ENCODE measurements at places on chromosomes 4 and X. TPM values are rescaled to one million over a fixed set of nuclear protein-coding genes. Genes with fewer than 3 reads are reported as not detected.

- no peak for DNase-seq
These were observed 1.5 kb downstream of the LAP3 start for GRCh38 chr4:17578482-17578891.

DNA sequence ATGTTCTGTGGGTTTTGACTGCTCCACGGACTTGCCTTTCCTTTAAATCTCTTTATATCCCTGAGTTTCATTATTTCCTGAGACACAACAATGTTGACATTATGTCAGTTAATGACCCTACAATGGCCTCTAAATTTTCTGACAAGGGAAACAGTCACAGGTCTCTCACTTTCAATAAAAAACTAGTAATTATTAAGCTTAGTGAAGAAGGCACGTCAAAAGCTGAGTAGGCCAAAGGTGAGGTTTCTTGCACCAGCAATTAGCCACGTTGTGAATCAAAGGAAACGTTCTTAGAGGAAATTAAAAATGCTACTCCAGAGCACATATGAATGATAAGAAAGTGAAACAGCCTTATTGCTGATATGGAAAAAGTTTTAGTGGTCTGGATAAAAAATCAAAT lies 930.2 kb upstream of the GRID2 start:
- no peak for DNase-seq

- DNase-seq: no peak
These were observed 236.1 kb downstream of the SPRY1 start for GRCh38 chr4:123632693-123633030.

DNA sequence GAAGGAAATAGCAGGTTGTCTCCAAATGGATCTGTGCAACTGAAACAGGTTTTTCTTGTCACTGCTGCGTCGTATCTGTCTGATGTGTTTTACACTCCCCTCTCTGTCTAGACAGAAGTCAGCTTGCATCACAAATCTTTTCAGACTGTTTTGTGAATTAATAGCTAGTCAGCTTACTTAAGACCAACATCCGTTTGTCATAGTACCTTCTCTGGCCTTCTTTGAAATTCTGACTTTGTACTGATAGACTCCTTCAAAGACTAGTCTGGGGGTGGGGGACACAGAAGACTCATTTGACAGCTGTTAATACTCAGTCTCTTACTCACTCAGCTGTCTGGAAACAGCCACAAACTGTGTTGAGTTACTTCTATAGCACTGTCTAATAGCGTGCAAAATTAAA lies 197.8 kb downstream of the PALLD start:
- DNase-seq: no peak

- DNase-seq: peak; percentile 73
These were observed 683.6 kb upstream of the TENM3 start for GRCh38 chr4:181559637-181560036.

GRCh38 chr4:70601422-70602039 lies 9.5 kb downstream of the AMBN start:
- peak; percentile 76 for DNase-seq

DNA sequence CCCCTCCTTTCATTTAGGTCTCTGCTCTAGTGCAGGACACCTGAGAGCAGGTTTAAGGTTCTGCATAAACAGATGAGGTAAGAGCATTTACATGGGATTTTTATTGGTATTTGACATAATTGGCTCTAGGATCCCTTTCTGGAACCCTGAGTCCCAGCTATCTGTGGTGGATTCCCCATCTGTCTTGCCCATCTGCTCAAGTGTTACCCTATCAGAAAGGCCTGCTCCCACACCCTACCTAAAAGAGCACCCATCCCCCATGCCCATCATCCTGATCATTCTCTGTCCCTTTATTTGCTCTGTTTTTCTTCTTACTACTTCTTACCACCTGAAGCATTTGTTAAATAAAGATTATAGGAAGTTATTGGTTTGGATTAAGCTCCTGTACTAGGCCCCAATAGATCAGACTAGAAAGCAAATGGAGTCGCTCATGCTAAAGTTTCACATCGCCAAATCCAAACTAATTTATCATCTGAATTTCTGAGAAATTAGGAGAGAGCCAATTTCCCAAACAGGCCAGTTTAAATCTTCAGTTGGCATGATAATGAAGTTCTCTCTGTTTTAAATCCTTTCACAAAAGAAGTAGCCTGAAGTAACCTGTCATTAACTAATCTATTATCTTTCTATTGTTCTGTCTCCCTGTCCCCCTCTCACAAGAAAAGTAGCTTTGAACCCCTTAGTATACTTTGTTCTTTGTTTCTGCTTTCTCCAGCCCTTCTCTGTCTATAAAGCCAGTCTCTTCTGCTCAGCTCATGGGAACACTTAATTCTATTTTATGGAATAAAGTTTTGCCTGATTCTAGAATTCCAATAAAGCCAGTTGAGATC lies 178.6 kb downstream of the ZNF674 start:
- no peak for DNase-seq

DNA sequence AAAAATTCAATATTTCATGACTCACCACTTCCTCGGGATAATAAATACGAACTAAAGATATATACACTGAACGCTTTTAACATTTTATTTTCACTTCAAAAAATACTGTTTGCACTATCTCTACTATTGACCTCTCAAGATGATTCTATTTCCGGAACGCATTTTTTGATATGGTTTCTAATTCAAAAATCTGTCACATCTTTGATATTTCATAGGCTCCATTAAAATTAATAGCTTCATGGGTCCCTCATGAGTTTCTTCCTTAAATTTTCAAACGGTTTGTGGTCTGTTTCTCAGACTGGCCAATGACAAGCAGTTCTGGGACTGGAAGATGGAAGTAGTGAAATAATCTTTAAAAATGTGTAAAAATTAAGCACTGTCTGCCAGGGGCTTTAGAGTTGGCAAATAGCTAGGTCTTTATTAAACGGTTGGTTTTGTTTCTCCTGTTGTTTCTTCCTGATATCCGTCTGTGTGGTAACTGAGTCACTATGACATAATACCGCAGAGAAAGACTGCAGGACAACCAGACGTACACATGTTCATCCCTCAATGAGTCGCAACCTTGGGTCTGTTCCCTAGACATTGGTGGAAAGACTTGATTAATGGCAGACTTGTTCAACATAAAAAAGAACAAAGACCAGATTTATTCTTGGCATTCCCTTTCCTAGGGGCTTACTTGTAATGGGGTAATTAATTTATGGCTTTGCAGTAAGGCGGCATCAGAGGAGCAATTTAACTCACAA lies 133.8 kb downstream of the PALLD start:
- DNase-seq: peak; percentile 57

GRCh38 chr4:81796790-81797528 lies 325.3 kb upstream of the RASGEF1B start:
- DNase-seq: no peak

Gene GPRASP2
- 4.0 TPM for total RNA-seq

DNA sequence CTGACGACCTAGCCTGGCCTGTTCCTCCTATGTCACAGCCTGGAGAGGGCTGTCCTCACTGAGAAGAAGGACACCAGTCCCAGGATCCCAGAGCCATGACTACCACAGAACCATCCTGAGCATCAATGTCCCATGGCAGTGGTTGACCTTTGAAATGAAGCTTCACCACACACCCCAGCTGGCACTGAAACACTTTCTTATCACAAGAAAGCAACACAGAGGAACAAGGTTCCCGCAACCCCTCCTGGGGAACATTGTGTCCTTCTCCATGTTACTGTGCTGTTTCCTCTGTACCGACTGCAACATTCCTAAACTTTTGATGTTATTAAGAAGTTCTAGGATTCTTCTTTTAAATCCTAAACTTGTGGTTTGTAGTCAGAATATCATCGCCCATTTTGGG lies 21.2 kb upstream of the FAM156A start:
- no peak for DNase-seq

DNA sequence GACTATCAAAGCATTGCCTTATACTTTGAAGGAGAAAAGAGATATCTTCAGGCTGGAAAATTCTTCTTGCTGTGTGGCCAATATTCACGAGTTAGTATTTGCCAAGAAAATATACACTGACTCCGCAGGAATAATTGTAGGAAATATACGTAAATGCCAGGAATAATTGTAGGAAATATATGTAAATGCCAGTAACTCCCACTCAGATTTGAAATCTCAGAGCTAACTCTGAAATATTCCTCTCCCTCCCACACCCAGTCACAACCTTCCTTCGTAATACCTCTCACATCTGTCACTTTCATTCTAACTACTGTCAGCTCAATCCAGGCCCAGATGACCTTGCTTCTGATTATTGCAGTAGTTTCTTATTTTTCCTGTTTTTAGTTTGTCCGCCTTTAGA lies 73.5 kb downstream of the WDR19 start:
- no peak for DNase-seq

Gene SASH3
- not detected for total RNA-seq

DNA sequence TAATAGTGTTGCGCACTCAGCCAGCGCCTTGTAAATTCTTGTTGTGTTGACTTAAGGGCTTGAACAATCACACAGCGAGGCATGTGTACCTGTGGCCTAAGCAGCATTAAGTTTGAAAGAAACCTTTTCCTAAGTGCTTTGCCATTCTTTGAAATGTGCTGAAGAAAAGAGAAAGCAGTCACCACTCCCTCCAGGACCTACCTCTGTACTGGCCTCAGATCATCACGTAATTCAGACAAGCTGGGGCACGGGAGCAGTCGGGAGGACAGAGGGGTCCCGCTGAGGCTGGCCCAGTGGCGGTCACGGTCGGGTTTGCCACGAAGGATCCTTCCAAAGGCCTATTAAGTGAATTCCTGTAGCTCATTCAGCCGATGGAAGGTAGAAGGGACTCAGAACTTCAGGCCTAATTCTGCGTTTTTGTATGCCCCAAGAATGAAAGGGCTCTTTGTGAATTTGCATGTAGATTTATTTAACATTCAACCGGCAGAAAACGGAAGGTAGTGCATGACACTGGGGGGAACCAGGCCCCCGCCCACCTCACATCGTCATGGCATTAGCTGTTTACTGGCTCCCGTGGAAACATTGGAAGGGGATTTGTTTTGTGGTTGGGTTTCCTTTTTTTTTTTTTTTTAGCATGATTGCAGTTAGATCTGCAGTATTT lies 106.3 kb downstream of the TRAPPC11 start:
- no peak for DNase-seq

Gene PPP1R2C
- total RNA-seq: not detected

Gene PCDH19
- 0.12 TPM for total RNA-seq

Gene MEPE
- not detected for total RNA-seq

DNA sequence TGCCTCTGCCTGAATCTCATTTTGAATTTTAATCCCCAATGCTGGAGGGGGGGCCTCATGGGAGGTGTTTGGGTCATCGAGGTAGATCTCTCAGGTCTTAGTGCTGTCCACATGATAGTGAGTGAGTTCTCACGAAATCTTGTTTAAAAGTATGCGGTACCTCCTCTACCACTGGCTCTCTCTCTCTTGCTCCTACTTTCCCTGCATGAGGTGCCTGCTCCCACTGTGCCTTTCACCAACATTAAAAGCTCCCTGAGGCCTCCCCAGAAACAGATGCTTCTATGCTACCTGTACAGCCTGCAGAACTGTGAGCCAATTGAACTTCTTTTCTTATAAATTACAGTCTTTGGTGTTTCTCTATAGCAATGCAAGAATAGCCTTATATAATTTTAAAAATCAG lies 560.7 kb upstream of the CPEB2 start:
- DNase-seq: no peak

DNA sequence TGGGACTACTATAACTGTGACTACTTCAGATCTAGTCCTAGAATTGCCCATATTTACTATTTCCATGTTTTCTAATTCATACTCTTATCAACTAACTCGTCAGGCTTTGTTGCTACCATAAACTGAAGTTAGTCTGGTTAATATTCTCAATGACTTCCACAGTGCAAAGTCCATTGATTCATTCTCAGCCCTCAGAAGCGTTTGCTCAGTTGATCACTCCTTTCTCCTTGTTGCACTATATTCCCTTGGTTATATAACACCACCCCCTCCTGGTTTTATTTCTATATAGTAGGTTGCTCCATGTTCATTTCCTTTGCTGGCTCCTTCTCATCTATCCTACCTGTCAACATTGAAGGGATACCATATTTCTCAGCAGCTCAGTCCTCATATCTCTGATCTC lies 27.2 kb upstream of the SLC6A14 start:
- no peak for DNase-seq

- no peak for DNase-seq
These were observed 860 bp downstream of the FAM50A start for GRCh38 chrX:154444755-154445246.

Gene FGFBP1
- 9.5 TPM for total RNA-seq

Gene APLN
- not detected for total RNA-seq

GRCh38 chr4:13918991-13919441 lies 291.5 kb upstream of the BOD1L1 start:
- no peak for DNase-seq

DNA sequence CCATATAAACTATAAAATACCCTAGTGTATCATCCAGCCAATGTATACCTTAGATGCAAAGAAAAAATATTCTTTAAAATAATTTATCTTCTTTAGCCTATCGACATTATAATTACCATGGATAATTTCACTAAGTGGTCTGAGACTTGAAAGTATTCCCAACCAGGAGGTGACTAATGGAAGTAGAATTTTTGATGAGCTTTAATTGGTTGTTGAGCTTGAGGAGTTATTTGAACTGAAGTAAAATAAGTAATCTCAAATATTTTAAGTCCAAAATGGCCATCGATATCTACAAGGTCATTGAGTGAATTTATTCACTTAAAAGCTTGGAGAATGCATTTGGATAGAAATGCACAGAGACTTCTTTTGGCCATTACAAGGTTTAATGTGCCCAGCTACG lies 436.2 kb downstream of the TLL1 start:
- DNase-seq: no peak

- DNase-seq: peak; percentile 74
These were observed 57.7 kb downstream of the WFS1 start for GRCh38 chr4:6327220-6327917.

DNA sequence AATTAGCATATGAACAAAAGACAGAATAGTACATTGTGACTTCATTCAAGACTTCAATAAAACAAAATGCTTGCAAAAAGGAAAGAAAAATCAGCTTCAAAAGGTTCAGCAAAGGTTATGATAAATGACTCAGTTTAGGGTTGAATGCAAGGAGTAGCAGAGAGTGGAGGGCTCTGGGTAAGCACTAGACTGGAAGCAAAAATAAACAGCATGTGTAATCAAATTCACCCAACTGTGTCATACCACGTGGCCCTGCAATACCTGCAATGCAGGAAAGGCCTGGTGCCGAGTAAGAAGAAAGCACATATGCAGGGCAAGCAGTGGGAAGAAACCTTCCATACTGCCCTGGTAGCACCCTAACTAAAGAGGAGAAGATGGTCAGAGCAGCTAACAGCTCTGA lies 88.7 kb downstream of the ATP11C start:
- no peak for DNase-seq

Gene GPRIN3
- total RNA-seq: not detected

DNA sequence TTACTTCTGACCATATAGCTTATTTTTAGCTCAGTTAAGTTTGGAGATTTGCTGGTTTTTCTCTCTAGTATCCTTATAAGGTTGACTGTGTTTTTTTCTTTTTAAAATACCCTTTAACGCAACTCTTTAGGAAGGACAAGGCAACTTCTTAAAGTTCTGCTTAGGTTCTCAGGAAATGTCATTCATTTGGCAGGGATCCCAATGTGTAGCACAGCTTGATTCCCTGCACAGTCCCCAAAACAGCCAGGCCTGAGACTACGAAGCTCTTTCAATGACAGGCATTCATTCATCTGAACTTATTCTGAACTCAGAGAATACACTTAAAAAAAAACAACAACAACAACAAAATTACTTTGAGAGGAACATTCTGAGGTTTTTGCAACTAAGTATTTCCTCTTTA lies 1765.8 kb downstream of the PCDH7 start:
- DNase-seq: no peak

Gene PTCHD1
- total RNA-seq: not detected

- DNase-seq: peak; percentile 43
These were observed 142.3 kb downstream of the PCDH18 start for GRCh38 chr4:137389911-137390520.

All from MCF 10A (cell line).